ENCODE measurements at places on chromosomes 1 and 21. TPM values are rescaled to one million over a fixed set of nuclear protein-coding genes. Genes with fewer than 3 reads are reported as not detected.

The WLS gene
- 14.4 TPM for total RNA-seq

The AGT gene
- total RNA-seq = 0.07 TPM

The CBS gene
- total RNA-seq = 65.7 TPM

The IGFN1 gene
- 0.86 TPM for total RNA-seq

The C1orf167 gene
- total RNA-seq = not detected

The DENND2D gene
- total RNA-seq = 8.1 TPM

Data from epithelial cell of proximal tubule (primary cell).